ENCODE measurements at places on chromosomes 12 and 14.

DNA sequence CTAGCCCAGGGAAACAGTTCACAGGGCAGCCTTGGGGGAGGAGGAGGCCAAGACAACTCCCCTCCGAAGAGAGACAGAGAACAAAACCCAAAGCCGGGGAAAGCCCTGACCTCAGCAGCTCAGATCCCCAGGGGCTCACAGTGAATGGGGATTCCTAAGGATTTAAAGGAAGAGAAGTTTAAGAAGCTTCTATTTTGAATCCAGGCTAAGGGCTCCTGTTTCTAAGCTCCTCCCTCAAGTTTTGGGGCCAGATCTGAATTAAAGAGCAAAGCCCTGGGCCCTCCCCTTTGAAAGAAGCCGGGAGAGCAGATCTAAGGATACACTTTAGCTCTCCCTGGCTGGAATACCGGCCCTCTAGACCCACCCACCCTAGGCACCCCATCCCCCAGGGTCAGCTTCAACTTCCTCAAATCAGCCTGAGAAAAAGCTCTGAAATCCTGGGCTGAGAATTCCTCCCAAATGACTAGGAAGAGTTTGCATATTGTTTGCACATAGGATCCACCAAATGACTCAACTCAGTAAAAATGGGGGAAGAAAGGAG lies 3.9 kb downstream of the KDM2B start:
- no peak for DNase-seq

DNA sequence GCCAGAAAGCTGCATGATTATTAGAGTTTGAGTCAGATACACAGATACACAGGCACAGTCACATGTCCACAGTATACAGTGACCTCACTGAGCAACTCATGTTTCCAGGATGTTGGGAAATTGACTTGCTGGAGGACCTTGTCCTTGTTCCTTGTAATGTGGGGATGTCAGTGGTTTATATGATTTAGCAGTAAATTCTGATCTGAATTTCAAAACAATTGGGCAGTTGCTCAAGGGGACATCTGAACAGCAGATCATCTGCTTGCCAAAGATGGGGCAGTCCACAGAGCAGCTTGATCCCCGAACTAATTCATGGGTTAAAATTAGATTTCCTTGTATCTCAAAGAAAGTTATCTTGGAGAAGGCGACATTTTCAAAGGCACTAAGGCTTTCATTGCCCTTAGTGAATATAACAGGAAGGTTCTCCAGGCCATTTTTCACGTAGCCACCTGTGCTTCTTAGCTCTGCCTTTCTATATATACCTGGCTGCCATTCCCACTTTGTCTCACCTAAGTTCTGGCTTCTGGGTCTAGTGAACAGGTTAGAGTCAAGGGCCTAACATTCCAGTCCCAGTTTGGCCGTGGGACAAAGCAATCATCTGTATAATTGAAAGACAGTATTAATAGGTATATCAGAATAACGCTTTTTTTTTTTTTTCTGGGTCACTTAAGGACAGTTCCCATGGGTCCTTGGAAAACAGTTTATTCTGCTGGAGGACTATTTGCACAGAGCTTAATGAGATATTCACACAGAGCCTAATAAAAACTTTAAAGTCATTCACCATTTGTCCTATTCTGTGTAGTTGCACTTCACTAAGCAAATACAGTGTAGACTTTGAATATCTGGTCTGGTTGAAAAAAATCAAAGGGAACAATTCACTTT lies 64.9 kb upstream of the STRN3 start:
- no peak for DNase-seq

GRCh38 chr12:58593557-58594304 lies 326.6 kb downstream of the LRIG3 start:
- no peak for DNase-seq

GRCh38 chr12:75998292-75999063 lies 33.1 kb downstream of the PHLDA1 start:
- DNase-seq = no peak

DNA sequence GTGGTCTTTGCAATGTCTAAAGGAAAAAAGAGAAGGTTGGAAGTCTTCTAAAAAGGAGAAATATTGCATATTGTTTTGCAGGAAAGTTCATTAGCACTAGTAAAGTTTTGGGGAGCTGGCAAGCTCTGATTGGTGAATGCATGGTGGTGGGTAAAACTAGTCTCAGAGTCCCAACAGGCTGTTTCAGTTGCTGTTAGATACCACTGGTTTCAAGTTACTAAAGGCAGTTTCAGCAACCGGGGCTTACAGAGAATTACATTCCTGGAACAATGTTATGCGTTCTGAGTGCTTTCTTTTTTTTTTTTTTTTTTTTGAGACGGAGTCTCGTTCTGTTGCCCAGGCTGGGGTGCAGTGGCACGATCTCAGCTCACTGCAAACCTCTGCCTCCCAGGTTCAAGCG lies 208.2 kb downstream of the EPS8 start:
- DNase-seq = no peak

GRCh38 chr12:47778881-47779280 lies 5.8 kb downstream of the SLC48A1 start:
- DNase-seq = no peak

DNA sequence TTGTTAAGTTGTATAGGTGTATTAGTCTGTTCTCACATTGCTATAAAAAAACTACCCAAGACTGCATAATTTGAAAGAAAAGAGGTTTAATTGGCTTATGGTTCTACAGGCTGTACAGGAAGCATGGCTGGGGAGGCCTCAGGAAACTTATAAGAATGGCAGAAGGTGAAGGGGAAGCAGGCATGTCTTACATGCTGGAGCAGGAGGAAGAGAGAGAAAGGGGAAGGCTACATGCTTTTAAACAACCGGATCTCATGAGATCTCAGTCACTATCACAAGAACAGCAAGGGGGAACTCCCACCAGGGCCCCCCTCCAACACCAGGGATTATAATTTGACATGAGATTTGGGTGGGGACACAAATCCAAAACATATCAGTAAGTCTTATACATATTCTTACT lies 60.5 kb upstream of the OR10AD1 start:
- DNase-seq = no peak

- DNase-seq = no peak
These were observed 10.1 kb downstream of the TAS2R43 start for GRCh38 chr12:11081987-11082386.

GRCh38 chr12:97545804-97546203 lies 83.2 kb downstream of the RMST start:
- no peak for DNase-seq

DNA sequence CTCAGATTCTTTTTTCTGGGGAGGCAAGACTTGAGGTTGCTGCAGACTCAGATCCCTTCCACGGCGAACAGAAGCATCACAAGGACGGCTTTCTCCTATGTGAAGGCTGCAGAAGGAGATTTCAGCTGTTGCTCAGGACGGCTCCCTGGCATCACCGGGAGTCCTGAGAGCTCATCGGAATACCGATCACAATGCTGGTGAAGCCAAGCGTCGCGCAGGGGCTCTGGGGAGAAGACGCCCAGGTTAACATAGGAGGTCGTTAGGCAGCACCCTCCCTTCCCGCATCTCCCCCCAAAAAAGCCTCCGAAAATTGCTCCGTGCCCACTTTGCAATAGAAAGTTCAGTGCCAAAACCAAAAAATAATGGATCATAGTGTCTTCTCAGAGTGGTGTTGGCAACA lies 127.2 kb upstream of the TMEM132D start:
- DNase-seq = no peak

- DNase-seq = no peak
These were observed 218.6 kb downstream of the ATP23 start for GRCh38 chr12:58159941-58160340.

DNA sequence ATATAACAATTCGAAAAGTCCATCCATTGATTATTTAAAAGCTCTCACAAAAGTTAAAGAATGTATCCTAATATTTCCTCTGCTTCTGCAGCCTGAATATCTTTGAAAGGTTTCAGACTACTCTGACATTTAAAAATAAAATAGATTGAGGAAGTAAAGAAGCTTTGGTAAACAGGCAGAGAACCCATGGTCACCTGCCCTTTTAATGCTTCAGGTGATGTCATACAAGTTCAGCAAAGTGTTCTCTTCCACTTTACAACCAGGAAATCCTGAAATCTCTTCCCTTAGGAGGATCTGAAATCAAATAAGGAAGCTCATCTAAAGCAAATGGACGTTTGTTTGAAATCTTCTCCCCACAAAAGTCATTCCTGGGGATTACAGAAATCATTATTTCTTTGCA lies 322.4 kb downstream of the PDZRN4 start:
- no peak for DNase-seq

GRCh38 chr12:8554451-8555195 lies 13.9 kb upstream of the CLEC4E start:
- DNase-seq = no peak

DNA sequence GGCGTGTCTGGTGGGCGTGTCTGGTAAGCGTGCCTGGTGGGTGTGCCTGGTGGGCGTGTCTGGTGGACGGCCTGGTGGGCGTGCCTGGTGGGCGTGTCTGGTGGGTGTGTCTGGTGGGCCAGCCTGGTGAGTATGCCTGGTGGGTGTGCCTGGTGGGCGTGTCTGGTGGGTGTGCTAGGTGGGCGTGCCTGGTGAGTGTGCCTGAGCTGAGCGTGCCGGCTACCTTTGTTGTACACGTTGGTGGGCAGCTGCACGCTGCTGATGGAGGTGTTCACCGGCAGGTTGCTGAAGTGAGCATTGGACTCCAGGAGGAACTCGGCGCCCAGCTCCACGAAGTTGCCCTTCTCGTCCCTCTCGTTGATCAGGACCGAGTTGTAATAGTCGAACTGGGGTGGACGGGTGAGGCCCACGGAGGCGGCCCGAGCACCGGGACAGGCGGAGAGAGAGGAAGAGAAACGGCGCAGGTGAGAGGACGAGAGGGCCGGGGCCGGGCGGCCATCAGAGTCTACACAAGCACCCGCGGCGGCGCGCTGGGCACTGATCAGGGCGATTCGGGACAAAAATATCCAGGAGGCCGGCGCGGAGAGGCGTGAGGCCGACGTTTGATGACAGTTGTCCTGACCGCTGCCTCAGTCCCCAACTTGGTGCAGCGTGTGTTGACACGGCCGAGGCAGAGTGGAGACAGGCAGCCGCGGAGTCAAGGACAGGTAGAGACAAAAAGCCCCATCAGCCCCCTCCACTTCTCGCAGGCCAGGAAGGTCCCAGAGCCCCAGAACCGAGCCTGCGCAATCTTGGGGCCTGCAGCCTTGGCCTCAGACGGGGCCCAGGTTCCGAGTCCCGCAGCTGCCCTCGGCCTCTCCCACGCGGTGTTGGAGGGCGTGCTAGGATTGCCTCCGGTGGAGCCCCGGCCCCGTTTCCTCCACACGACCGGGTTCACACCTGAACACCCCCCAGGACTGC lies 10.5 kb downstream of the CACNA2D4 start:
- no peak for DNase-seq

GRCh38 chr14:54686219-54686870 lies 119.4 kb downstream of the SAMD4A start:
- DNase-seq = no peak

- DNase-seq = no peak
These were observed 181.6 kb upstream of the GZMB start for GRCh38 chr14:24815543-24815942.

GRCh38 chr14:56237398-56237797 lies 119.2 kb downstream of the PELI2 start:
- DNase-seq = no peak

DNA sequence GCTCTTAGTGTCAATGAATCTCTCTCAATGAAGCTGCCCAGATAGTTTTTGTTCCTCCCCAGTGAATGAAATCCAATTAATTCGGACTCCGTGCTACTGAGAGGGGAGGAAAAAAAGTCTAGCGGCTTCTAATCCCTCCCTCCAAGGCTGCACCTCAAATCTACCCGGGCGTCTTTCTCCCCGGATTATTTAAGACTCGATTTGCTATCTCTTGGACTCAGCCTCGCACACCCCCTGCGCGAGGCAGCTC lies 134 bp downstream of the DUSP6 start:
- no peak for DNase-seq

DNA sequence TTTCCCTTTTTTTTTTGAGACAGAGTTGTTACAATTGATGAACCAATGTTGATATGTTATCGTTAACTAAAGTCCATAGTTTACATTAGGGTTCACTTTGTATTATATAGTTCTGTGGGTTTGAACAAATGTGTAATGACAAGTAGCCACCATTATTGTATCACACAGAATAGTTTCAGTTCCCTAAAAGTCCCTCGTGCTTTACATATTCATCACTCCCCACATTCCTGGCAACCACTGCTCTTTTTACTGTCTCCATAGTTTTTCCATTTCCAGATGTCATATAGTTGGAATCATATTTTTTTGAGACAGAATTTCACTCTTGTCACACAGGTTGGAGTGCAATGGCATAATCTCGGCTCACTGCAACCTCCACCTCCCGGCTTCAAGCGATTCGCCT lies 12.5 kb downstream of the HSD17B6 start:
- DNase-seq = no peak

DNA sequence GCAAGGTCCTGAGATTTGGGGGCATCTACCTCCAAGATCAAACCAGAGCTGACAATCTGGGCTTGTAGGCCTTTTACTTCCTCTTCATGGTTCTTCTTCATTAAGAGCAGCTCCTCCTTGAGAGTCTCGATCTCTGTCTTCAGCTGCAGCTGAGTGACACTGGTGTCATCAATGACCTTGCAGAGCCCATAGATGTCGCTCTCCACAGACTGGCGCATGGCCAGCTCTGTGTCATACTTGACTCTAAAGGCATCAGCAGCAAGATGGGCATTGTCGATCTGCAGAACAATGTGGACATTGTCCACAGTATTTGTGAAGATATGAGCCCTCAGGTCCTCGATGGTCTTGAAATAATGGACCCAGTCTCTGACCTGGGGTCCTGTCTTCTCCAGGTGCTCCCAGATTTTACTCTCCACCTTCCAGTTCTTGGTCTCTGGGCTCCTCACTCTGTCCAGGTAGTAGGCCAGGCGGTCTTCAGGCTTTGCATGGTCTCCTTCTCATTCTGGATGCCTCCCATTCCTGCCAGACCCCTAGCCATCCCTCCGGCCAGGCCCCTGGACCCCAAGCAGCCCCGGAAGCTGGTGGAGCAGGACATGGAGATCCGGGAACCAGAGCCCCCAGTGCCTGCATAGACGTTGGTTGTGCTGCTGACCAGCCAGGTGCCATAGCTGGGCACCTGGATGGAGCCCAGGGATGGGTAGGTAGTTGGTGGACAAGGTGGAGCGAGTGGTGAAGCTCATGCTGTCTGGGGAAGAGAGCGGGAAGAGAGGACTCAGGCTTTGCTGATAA lies 141.0 kb downstream of the MSRB3 start:
- no peak for DNase-seq
